ENCODE measurements at places on chromosomes 2 and 18. TPM values are rescaled to one million over a fixed set of nuclear protein-coding genes. Genes with fewer than 3 reads are reported as not detected.

The EVA1A gene
- not detected for total RNA-seq

The ALK gene
- total RNA-seq: not detected

The LIMS3 gene
- 1.0 TPM for total RNA-seq

The UGT1A10 gene
- not detected for total RNA-seq

The DSG4 gene
- not detected for total RNA-seq

The NOSTRIN gene
- total RNA-seq: not detected

The C2orf66 gene
- 0.21 TPM for total RNA-seq

The FHOD3 gene
- not detected for total RNA-seq

The ANKRD62 gene
- total RNA-seq: not detected

The ANKMY1 gene
- total RNA-seq: 40.9 TPM

The COL4A4 gene
- 0.62 TPM for total RNA-seq

The FRZB gene
- total RNA-seq: not detected

DNA sequence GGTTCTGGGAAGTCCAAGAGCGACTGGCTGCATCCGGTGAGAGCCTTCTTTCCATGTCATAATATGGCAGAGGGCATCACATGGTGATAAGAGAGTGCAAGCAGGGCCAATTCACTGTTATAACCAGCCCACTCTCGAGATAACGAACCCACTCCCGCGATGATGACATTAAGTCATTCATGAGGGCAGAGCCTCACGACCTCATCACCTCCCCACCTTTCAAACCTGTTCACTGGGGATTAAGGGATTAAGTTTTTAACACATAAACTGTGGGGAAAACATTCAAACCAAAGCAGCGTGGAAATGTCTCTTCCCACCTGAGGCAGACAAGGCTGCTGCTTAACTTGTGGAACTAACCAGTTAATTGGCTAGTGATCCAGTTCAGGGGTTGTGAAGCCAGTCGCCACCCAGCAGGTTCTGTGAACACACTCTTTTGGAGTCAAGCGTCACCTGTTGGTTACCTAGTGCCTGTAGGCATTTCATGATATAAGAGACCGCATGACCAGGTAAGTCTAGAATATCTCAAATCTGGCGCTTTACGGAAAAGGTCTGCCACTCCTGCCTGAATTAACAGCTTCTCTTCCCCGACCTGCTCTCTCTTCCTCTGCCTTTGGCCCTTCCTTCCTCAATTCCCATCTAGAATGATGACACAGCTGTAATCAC is 54.3 kb downstream of the EDAR start:
- DNase-seq: no peak

DNA sequence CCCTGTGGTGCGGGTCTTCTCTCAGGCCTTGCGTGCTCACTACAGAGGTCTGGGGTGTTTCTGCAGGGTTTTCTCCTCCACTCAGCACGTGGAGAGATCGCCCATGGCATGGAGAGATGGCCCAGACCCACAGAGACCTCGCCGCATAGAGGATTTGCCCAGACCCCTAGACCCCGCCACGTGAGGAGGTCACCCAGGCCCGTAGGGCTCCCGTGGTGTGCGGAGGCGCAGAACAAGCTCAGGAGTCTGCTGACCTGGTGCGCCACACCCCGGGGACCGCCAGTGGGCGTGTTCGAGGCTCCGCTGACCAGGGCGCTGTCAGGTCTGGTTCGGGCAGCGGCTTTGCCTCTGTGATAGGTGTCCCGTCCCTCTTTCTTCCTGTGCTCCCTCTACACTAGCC is 64.5 kb downstream of the ADI1 start:
- DNase-seq: no peak

DNA sequence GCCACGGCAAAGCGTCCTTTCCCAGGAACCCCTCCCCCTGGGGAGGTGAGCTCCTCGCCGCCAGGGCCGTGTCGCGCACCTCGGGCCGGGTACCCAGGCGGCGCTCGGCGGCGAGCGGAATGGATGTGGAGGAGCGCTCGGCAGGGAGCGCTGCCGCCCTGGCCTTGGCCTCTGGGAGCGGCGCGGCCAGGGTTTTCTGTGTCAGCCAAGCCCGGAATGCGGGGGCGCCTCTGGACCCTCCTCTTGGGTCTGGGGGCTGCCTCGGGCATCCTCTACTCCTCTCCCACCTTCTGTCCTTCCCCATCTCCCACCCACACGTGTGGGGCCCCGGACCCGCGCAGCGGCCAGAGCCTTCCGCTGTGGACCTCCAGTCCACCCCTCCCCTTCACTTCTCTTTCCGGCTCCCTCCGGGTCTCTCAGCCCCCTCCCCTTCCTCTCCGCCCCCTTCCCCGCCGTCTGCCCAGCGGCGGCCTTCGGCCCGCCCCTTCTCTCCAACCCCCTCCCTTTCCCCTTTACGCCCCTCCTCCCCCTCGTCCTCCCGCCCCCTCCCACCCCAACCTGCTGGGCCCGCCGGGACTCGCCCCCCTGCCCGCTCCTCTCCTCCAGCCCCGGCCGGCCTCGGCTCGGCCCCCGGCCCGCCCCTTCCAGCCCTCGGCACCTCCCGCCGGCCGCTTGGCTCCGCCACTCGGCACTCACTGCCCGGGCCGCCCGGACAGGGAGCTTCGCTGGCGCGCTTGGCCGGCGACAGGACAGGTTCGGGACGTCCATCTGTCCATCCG is at the start of gene MERTK:
Gene MERTK, plus strand, starts transcription at position 684 of the 779 bp plus-strand sequence. CDS start 129 bp downstream, outside the sequence.
- DNase-seq: peak; percentile 63

DNA sequence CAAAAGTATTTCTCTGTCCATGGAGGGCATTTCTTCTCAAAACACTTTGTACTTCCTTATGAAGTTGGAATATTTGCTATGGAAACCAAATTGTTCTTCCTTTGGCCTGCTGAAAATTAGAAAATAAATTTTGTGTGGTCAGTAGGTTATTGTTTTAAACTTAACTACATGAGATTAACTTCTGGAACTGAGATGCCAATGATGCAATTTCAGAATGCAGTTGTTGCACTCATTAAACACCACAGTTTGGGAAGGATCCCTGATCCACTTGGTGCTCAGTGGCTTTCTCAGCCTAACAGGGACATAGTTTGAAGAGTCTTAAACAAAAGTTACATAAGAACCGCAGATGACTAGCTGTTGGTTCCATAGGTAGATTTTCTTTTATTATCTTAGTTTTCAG is 23.3 kb upstream of the IL1R1 start:
- no peak for DNase-seq

GRCh38 chr2:27152102-27152795 is 3.4 kb downstream of the TCF23 start:
- no peak for DNase-seq

DNA sequence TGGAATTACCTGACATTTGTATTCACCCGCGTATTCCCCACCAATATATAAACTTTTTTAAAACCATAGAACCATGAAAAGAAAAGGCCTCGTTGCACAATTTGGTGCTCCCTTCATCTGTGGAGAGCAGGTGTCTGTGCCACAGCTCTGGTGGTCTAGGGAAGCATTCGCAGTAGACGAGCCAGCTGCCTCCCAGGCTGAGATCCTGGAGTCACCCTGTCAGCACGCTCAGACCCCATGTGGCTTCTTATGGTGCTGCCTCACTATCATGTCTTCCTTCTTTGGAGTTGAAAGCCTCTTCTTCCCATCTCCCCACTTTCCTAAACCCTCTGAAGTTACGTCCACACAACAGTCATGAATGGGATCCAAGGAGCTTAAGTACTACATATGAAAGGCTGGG is 38.4 kb upstream of the ACKR3 start:
- DNase-seq: no peak

GRCh38 chr2:68059784-68060525 is 2.8 kb downstream of the C1D start:
- no peak for DNase-seq

GRCh38 chr18:9095297-9096006 is 7.0 kb upstream of the NDUFV2 start:
- no peak for DNase-seq

GRCh38 chr2:131425231-131425941 is 50.5 kb upstream of the TUBA3D start:
- DNase-seq: no peak

- DNase-seq: no peak
These were observed 105.6 kb downstream of the HNRNPLL start for GRCh38 chr2:38496927-38497669.

DNA sequence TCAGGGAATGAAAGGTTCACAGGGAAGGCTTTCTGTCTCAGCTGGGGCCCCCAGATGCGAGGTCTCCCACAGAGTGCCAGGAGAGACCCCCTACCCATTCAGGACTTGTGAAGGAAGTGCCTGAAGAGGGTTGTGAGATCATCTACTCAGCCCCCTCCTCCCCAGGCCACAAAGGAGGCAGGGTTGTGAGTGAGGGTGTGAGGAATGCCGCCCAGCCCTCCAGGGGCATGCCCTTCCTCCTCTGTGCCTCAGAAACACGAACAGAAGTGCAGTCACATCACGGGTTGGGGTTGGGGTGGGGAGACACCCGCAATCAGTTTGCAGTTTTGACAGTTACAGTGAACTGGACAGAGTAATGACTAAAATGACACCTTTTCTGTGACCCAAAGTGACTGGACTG is 5.0 kb downstream of the MAL start:
- DNase-seq: no peak

All from natural killer cell treated with Interleukin-12 subunit alpha and Interleukin-12 subunit beta and Interleukin-15 and Interleukin-18, amount 100 ng/mL, for 72 hours (primary cell).